ENCODE measurements at places on chromosomes 6 and 20.

GRCh38 chr6:10082385-10082784 lies 332.5 kb downstream of the TFAP2A start:
- no peak for DNase-seq

DNA sequence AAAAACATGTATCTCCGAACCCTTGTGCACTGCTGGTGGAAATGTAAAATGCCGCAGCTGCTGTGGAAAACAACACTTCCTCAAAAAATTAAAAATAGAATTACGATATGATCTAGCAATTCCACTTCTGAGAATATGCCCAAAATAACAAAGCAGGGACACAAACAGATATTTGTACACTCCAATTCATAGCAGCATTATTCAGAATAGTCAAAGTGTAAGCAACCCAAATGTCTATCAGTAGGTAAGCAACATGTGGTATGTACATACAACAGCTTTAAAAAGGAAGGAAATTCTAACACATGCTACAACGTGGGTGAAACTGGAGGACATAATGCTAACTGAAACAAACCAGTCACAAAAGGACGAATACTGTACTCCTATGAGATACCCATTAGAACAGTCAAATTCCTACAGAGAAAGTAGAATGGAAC lies 5.7 kb upstream of the RAB5IF start:
- no peak for DNase-seq

DNA sequence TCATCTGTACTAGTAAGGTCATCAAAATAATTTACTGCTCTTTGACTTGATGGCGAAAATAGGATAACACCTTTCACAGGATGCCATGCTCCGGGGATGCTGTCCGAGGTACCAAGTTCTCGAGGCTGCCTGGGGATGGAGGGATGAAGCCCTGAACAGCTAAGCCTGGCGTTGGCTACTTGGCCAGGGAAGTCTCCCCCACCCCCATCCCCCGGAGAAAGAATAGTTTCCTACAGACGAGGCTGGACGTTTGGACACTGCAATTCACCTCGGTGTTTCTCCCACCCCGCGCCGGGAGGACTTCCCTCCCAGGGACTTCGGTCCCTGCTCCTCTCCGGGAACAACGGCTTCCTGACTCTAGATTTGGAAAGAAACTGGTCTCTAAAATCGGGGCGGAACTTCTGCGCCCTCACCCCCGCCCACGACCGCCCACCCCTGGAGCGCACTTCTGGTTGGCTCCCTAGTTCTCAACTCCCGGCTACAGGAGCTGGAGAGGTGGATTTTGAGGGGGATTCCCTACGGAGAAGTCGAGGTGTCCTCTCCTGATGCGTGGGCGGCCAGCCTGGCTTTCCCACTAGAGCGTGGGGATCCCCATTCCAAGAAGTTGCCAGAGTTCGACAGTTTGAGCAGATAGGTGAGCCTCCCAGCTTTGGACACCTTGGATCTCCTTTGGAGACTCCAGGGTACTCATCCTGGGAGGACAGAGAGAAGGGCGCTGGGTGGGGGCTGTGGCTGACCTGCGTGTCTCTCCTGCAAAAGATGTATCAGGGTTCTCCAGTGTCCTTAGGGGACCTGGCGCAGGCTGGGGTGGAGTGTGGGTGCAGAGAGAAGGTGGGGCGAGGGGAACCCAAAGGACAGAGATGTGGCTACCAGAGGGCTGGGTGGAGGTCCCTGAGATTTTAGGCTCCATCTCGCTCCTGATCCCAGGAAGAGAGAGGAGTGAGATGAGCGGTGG lies 1.1 kb downstream of the PCSK2 start:
- no peak for DNase-seq

DNA sequence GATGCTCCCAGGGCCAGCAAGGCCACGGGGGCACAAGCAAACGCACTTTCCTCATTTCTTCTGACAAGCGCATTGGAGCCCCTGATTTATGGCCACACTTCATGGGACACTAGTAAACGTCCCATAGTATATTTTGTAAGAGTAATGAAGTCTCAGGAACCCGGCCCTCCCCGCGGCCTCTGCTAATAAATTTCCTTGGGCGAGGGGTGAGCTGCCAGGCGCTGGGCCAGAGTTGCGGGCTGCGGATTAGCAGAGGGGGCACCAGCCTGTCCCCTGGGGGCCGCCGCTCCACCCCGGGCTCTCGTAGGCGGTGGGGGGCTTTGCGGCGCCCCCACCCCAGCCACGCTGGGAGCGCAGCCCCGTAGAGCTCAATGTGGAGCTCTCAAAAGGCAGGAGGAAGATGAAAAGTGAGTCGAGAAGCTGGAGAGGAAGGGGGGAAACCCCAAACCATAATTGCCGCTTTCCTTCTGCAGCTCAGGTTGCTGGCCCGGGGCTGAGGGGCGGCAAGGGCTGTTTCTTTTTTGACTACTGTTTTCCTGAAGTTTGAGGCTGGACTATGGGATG lies 173.6 kb downstream of the CDC5L start:
- DNase-seq: no peak

- DNase-seq: no peak
Measured at GRCh38 chr6:1255636-1256365, 56.1 kb upstream of the FOXQ1 start.

GRCh38 chr6:116221911-116222310 lies 32.0 kb downstream of the TSPYL4 start:
- no peak for DNase-seq

- no peak for DNase-seq
Measured at GRCh38 chr20:63533871-63534393, 3.2 kb downstream of the PTK6 start.

DNA sequence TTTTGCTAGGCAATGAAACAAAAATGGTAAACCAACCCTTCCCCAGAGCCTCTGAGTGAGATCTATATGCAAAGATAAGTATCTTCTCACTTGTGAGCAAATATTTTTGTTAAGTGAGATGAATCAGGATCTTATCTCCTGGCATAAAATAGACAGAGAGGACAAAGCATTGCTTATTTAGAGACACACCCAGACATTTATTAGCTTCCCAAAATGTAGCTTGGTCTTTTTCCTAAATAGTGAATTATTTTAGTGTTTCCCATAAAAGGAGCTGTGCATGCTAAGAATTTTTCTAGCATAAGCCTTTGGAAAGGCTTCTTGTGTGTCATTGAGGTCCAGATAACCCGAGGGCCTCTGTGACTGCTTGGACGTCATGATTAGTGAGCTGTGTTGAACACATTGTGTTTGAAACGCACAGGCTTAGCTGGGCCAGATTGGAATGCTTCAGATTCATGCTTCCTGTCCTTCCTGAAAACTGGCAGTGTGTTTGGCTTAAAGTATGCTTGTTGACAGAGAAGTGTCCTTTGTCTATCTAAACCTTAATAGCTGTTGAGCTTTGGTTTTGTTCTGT lies 16.5 kb downstream of the MTHFD1L start:
- peak; percentile 89 for DNase-seq

DNA sequence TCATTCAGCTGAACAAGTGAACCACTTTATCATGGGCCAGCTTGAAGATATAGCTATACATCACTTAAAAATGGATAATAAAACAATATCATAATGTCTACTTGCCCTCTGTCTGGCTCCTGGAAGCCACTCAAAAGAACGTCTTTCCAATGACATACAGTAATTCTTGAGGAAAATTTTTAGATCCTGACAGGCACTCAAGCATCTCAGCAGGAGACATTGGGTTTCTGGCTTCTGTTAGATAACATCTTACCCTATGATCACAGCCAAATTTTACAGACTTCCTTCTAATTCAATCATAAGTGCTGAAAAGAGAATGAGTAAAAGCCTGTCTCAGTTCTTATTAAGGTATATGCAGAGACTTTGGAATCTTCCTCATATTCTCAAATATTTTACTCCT lies 330 bp downstream of the CGA start:
- no peak for DNase-seq

DNA sequence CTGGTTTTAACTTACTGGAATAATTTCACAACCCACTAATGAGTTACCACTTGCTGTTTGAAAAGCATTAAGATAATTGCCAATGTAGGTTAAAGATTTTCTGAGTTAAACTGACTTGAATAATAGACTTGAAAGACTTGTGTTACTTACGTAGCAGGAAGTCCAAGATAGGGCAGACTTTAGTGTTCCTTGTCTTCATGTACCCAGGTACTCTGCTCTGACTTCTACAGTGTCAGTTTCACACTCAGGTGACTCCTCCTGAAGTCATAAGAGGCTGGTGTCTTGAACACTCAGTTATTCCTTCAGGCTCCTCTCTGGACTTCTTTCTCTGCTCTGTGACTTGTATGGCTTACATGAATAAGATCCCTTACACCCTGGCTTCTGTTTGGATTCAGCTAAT lies 76.3 kb upstream of the SGK1 start:
- no peak for DNase-seq

DNA sequence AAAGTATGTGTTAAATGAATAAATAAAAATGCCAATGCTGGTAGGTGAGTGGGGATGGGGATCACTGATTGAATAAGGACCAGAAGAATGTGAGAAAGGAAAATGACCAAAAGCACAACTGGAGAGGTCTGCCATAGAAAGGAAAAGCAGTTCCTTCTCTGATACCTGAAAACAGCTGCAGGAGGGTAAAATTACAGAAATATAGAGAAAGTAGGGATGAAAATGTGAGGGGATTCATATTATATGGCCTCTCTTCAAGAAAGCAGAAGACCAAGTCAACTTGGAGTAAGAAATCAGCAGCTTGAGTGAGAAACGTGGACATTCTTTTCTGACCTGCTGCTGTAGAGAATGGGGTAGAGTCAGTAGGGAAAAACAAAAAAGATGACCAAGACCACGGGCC lies 125.1 kb downstream of the MYB start:
- no peak for DNase-seq

- no peak for DNase-seq
Measured at GRCh38 chr6:156359912-156360311, 417.3 kb upstream of the ARID1B start.

GRCh38 chr6:155107432-155108069 lies 112.4 kb downstream of the TIAM2 start:
- no peak for DNase-seq

DNA sequence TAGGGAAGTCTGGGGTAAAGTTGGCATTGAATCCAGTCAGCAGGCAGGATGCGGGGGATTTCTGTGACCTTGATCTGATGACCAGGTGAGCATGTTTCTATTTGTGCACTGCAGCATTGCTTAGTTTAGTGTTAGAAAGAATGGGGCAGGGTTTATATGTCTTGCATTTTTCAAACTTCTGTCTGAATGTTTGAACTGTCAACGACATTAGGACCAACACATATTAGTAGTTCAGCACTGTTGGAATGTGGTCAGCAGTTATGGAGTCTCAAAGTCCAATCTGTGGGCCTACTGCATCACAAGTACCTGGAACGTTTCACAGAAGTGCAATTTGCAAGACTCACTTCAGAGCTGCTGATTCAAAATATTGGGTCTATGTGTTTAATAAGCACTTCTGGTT lies 276.6 kb upstream of the BMP2 start:
- DNase-seq: no peak

- no peak for DNase-seq
Measured at GRCh38 chr20:460180-460579, 2.2 kb downstream of the TBC1D20 start.

- no peak for DNase-seq
Measured at GRCh38 chr20:39946931-39947330, 742.1 kb downstream of the MAFB start.

GRCh38 chr6:103983011-103983410 lies 876.7 kb downstream of the HACE1 start:
- DNase-seq: no peak

GRCh38 chr6:96153775-96154174 lies 138.0 kb downstream of the FUT9 start:
- DNase-seq: no peak

DNA sequence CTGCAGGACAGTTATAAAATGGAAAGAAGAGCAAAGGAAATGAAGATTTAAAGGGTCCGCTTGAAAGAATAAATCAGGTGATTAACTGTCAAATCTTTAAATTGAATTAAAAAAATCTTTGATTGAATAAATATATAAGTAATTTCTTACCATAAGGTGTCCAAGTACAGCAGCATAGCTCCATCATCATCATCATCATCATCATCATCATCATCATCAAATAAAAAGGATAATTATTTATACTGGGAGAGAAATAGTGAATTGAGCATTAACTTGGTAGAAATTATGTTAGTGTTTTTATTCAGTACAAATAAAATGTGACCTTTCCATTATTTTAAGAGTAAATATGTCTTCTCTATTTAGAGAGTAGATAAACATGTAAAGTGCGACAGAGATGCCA lies 745.6 kb upstream of the MARCKS start:
- DNase-seq: no peak

- no peak for DNase-seq
Measured at GRCh38 chr6:14428269-14428668, 310.7 kb downstream of the CD83 start.

DNA sequence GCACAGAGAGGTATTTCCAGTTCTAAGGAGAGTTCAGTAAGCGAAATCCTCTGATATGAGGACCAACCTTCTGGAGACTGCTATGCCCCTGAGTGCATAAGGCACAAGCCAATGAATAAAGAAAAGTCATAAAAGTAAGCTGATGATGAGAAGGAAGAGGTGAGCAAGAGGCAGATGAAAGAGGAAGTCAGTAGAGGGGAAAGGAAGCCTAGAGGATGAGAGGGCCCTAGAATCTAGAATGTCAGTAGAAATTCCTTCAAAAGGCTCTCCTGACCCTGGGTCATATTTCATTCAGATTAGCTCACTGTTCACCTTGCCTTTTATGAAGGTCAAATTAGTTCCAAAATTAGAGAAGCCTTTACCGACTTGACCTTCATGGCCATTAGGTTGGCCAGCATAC lies 209.2 kb downstream of the CD83 start:
- no peak for DNase-seq

DNA sequence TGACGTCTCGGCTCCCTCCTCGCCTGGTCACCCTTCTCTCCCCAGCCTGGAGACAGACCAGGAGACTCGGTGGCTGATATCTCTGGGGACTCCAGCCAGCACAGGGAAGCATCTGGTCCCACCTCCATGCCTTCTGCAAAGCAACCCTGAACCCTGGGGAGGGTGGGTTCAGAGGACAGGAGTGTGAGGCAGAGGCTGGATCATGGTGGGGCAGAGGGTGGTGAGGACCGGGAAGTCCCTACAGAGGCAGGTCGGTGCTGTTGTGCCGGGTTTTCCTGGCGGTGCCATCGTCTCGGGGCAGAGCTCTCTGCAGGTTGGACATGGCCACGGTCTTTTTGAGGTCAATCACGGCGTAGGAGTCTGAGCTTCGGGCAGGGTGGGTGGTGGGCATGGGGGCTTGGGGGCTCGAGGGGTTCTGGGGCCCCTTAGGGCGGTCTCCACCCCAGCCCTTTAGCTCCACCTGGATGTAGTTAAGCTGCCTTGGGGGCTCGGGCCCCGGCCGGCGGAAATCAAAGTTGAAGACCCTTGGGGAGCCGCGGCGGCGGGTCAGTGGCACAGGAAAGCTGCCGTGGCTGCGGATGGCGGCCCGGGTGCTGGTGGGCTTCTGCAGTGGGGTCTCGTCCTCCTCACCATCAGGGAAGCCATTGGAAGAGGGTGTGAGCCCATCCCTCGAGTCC lies 9.2 kb downstream of the FRS3 start:
- no peak for DNase-seq

GRCh38 chr6:122747573-122747972 lies 31.9 kb upstream of the FABP7 start:
- DNase-seq: no peak

Data from astrocyte of the spinal cord (primary cell).